Hindlimb muscle (tissue), 1 donor: ENCODE measurements at places on chromosomes 6 and 20. TPM values are rescaled to one million over a fixed set of nuclear protein-coding genes. Genes with fewer than 3 reads are reported as not detected.
A peak's percentile ranks its signal among the peaks of the same experiment; 100 is the strongest.

HLA-G gene
- polyA plus RNA-seq: 0.39 TPM

TRIM15 gene
- polyA plus RNA-seq: not detected

DNA sequence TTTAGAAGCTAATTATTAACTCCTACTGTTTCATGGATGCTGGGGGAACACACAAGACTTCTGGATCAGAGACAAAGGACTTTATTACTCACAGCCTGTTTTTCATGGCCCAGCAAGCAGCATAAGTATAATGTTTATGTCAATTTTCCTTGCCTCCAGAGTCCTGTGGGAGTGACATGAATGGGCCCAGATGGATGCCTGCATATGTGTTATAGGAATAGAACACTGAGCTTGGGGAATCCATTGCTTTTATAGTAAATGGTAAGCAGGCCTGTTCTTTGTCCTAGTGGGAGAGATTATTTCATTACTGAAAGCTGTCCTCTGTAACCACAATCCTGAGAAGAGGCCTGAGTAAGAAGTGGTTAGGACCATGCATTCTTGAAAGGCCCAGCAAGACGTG, 25.6 kb downstream of the BLTP3A start:
- DNase-seq: no peak

- no peak for DNase-seq
Measured at GRCh38 chr6:87684895-87685654, 17.0 kb downstream of the AKIRIN2 start.

DNA sequence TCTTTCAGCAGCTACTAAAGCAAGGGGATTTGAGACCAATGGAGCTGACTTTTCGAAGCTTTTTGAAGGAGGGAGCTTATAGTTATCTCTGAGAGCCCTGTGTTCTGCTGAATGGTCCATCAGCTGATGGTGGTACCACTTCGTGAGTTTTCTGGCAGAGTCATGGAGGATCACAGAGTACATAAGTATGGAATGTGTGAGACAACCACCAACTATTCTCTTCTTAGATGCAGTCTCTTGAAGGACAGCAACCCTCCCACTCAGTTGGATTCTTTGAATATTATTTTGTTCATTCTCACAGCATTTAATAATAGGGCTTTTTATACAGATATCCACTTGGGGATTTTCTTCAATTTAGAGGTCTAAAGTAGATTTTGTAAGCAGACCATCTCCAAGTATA, 75.3 kb downstream of the ELOVL2 start:
- DNase-seq: no peak

DNA sequence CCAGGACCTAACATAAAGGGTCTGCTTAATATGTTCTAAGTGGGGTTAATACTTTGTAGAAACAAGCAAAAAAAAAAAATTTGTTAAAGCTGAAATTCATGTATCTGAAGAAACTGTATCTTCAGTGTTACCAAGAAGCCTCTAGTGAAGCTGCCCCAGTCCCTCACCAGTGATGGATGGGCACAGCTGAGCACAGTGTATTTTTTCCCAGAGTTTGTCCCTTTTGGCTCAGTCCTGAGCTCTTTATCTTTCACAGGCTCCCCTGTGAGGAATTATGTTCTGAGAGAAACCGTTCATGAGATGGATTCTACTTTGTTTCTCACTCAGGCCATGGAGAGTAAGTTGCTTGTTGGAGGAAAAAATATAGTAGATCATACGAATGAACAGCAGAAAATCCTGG, 38.4 kb downstream of the KIF3B start:
- peak; percentile 11 for DNase-seq

GRCh38 chr6:40947876-40948526, 91.0 kb downstream of the UNC5CL start:
- DNase-seq: no peak

- DNase-seq: no peak
Measured at GRCh38 chr6:122799916-122800686, 11.0 kb downstream of the SMPDL3A start.

DNA sequence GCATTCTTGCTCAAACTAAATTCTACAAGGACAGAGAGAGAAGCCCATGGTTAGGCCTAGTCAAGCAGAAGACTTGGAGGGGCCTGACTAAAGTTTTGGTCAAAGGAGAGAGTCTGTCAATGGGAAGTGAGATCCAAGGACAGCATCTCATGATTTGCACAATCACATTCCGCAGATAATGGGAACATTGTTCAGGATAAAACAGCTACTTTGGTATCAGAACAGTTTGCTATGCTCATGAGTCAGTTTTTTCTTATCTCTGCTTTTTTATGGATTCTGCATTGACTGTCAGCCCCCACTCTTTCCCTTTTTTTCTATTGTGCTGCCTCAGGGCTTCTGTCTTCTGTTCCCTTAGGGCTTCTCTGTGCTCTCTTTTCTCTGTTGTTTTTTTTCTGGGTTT, 28.6 kb downstream of the AKAP7 start:
- DNase-seq: no peak

- DNase-seq: no peak
Measured at GRCh38 chr6:73329201-73329600, 24.9 kb downstream of the DPPA5 start.

GRCh38 chr20:63014710-63015109, 7.9 kb upstream of the BHLHE23 start:
- no peak for DNase-seq

DNA sequence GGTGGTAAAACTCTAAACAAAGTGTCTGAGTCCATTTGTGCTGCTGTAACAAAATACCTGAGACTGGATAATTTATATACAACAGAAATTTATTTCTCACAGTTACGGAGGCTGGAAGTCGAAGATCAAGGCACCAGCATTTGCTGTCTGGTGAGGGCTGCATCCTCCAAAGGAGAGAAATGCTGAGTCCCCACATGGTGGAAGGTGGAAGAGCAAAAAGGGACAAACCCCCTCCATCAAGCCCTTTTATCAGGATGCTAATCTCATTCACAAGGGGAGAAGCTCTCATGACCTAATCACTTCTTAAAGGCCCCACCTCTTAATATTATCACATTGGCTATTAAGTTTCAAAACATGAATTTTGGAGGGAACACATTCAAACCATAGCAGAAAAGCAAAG, 55.9 kb upstream of the SYNJ2 start:
- no peak for DNase-seq

DNA sequence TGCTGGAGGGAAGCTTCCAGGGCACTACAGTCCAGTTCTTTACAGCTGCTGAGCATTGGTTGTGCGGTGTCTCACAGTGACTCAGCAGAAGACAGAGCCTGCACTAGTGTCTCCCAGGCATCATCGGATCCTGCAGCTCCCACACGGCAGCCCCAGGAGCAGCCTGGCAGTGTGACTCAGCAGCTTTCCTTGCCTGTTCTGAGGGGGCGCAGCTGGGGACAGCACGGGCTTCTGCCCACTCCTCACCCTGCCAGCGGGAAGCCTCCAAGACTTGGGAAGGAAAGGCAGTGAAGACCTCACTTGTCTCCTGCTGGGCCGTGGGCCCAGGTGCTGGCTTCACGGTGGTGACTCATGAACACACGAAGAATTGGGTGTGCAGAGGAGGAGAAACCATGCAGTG, 165.4 kb downstream of the SYNDIG1 start:
- no peak for DNase-seq

DNA sequence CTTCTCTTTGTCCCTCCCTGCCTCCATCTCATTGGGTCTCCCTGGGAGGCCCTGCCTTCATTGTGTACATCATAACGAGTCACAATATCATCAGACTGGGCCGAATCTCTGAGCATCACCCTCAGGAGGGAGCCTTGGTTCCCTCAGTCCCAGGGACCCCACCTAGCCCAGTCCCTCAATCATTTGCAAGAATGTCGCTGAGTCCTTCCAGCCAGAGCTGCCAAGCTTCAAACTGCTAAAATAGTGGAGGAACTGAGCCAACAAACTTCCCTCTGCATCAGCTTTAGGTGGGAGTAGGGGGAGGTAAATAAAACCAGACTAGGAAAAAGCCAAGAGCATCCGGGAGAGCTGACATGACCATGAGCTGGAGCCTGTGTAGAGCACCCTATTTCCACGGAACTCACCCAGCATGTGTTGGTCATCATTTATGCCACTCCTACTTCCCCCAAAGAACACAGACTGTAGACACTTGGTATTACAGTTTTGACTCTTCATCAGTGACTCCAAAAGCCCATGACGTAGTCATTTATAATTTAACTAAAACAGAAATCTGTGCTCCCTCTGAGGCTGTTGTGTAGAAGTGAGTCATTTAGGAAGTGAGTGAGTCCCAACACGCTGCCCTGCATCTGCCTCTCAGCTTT, 28.8 kb upstream of the IL17A start:
- no peak for DNase-seq

- DNase-seq: no peak
Measured at GRCh38 chr6:28203201-28203600, 21.9 kb upstream of the ZSCAN9 start.

- DNase-seq: no peak
Measured at GRCh38 chr6:166610069-166610468, 17.0 kb downstream of the RPS6KA2 start.
